Ovary (tissue), 10 donors: ENCODE measurements at places on chromosomes 3 and 15. TPM values are rescaled to one million over a fixed set of nuclear protein-coding genes. Genes with fewer than 3 reads are reported as not detected.

DNA sequence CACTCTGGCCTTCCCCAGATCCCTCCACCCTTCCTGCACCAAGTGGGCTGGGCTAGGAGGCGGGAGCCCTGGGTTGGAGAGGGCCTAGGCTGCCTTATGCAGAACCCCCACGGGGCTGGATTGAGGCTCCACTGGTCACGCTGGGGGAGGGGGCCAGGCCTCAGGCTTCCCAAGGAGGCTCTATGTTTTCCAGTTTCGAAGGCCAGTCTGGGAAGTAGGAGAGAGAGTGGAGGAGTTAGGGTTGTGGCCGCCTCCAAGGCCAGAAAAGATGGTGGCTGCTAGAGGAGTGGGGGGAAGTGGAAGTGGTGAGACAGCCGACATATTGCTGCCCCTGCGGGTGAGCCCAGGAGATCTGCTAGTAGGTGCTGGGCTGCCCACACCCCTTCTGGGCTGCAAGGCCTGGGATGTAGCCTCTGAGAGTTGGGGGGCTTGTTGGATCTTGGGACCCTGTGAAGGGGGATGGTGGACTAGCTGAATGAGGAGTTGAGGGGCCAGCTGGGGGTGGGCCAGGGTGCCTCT, 1.2 kb downstream of the GNAI2 start:
- no peak for DNase-seq

DNA sequence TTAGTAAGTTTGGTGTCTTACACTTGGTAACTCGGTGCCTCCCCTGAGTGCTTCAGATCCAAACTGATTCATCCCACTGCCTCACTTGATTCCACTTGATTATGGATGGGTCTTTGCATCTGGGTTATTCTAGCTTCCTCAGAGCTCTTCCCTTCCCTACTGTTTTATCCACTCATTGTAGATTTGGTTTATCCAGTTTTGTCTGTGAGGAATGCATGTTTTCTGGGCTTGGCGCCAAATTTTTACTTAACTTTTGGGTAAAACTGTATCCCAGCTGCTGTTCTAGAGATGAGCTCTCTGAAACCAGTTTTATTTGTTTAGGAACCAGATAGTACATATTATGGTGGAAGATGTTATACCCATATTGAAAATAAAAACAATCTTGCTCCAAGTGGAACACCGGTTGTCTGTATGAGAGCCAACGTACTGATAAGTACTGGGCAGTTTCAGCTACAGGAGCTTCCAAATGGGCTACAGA, 20.9 kb downstream of the RAD54L2 start:
- DNase-seq, result no peak

DNA sequence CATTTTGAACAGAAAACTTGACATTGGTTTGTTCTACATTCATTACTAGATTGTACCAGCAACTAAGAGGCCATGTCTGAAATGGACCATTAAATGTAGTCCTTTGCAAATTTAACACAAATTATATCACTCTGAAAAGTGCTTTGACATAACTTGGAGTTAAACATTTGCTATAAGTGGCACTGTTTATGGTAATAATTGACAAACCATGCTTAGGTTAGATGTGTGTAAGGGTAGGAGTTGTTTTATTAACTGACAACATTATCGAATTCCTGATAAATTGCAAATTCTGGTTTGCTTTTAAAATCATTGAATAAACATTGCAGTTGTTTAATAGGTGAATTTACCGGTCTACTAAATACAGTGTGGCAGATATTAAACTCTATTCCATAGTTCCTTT, 6.1 kb upstream of the TMEM207 start:
- no peak for DNase-seq

DNA sequence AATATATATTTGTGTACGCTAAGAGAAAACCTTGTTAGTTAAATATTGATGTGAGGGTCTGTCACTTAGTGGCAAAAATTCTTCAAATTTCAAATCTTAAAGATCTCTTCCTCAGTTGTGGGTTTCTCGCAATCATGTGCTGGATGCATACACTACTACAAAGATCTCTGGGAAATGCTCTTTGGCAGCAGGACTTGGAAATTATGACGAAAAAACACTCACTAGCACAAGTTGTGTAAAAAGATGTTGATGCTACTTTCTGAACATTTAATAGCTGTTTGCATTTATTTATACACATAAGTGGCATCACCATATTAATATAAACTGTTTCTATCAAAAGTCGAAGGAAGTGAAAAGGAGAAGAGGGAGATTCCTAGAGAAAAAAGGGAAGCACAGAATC, 10.8 kb upstream of the NANOGP8 start:
- DNase-seq, result no peak

The ARPIN gene
- total RNA-seq, result 30.8 TPM

The PIF1 gene
- total RNA-seq, result not detected

The KLHL25 gene
- 7.1 TPM for total RNA-seq

The MUC4 gene
- total RNA-seq, result not detected
